AG04449 (cell line): ENCODE measurements at places on chromosomes 5 and 9.

DNA sequence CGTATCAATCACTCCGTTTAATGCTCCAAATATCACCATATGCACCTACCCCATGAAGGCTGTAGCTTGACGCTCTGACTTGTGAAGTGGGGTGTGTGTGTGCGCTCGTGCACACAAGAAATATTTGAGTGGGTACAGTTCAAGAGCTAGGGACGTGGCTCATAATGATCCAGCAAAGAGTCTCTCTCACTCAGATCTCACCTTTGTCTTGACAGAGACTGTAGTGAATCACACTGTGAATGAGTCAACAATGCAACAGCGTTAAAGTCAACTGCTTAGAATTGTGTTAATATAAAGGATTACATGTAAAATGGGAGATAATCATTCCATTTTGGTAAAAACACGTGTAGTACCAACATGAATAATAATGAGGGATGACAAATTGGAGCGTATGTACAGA lies 119.4 kb downstream of the MED27 start:
- no peak for DNase-seq

GRCh38 chr5:144195448-144195847 lies 24.8 kb downstream of the KCTD16 start:
- no peak for DNase-seq

- DNase-seq = peak; percentile 31
These were observed 164.8 kb downstream of the HSD17B3 start for GRCh38 chr9:96136992-96137670.

DNA sequence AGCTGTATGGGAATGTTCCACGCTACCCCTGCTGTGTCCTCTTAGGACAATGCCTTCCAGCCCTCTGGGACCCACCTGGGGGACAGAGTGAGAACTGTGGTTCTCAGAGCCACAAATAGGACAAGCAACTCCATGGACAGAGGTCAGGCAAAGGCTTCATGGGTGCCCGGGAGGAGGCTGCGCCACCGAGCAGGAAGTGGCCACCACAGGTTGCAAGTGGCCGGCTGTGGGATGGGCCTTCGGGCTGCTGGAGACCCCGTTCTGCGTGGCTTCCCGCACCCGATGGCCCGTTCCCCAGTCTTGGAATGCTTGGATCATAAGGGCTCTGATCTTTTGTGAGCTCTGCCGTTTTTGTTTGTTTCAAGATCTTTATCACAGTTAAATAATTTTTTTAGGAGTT lies 118.8 kb downstream of the BOD1 start:
- DNase-seq = no peak

GRCh38 chr9:2022560-2022959 lies 7.4 kb downstream of the SMARCA2 start:
- no peak for DNase-seq

DNA sequence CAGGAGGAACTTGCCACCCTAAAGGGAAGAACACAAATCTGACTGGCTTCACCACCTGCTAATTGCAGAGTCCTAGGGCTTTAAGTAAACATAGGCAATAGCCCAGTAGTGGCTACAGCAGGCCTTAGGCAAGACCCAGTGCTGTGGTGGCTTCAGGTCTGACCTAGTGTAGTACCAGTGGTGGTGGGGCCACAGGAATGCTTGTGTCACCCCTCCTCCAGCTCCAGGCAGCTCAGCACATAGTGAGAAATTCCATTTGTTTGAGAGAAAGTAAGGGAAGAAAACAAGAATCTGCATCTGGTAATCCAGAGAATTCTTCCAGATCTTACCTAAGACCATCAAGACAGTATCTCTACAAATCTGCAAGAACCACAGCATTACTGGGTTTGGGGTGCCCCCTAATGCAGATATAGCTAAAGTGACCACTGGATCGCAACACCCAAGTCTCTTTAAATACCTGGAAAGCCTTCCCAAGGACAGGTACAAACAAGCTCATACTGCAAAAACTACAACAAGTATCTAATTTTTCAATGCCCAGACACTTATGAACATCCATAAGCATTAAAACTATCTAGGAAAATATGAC lies 102.6 kb upstream of the TRPM3 start:
- peak; percentile 2 for DNase-seq
